ENCODE measurements at places on chromosomes 5 and 9.

GRCh38 chr5:105392122-105392709 lies 1829.6 kb upstream of the NUDT12 start:
- DNase-seq = no peak

DNA sequence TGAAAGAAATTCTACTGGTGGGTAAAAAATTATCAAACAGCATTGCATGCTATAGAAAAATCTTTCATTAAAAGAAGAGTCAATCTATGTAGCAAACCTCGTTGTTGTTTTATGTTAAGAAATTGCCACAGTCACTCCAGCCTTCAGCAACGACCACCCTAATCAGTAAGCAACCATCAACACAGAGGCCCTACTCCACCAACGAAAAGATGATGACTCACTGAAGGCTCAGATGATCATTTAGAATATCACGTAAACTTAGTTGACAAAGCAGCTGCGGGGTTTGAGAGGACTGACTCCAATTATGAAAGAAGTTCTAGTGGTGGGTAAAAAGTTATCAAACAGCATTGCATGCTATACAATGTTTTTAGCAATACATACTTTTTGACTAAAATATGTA lies 242.6 kb downstream of the DRD1 start:
- DNase-seq = no peak

- DNase-seq = no peak
Measured at GRCh38 chr5:31048282-31049270, 144.9 kb upstream of the CDH6 start.

DNA sequence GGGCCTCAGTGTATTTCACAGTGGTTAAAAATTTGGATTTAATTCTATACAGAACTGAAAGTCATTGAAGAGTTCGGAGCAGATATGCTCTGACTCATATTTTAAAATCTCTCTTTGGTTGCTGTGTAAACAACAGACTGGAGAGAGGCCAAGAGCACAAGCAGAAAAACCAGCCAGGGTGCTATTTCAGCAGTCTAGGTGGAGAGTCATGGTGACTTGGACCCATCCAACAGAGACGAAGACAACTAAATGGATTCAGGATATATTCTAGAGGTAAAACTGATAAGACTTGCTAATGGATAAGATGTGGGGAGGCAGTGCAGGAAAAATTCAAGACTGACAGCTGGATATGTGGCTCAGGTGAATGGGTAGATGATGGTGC lies 168.9 kb downstream of the MAPKAP1 start:
- no peak for DNase-seq

DNA sequence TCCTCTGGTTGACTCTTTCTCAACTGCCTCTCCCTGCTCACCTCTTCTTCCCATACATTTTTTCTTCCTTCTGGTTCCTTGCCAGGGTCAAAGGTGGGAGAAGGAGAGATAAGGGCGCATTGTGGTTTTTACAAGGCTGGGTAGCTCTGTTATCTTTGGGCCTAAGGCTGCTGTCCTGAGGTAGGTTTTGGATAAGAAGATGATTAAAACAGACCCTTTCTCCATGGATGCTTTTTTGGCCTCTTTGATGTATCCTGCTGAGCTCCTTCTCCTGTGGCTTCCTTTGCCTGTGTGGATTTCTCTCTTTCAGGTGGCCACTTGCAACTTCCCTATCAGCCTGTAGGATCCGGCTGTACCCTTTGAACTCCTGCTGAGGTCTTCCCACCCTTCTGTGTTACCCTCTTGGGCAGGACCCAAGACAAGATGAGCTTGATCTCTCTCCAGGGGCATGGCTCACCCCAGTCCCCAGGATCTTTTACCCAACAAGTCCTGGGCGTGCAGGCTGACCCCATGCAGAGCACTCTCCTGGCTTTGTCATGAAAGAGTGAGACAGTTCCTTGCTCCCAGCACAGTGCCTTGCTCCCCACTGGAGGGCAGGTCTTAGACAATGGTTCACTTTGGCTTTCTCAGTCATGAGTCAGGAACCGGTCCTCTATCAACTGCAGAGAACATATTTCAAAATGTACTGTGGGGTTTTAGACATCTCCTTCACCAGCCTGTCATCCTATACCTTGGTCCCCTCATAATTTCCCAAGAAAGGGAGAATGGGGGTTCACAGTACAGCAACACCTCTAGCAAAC lies 197.9 kb downstream of the TLE4 start:
- DNase-seq = no peak

GRCh38 chr9:97979788-97980478 lies 3.2 kb upstream of the ANP32B start:
- no peak for DNase-seq

DNA sequence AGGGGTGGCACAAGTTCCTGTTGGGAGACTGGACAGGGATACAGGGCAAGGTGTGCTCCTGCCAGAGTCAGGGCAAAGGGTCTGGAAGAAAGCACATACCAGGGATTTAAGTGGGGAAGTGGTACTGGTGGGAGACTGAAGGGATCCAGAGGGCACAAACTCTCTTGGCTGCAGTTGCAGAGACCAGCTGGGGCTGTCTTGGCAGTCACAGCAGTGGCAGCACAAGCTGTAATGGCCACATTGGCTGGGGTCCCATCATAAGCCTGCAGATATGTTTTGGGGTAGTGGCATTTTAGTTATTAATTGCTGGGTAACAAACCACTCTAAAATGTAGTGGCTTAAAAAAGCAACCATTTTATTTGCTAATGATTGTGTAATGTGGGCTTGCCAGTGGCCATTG lies 492.2 kb downstream of the ENC1 start:
- no peak for DNase-seq

GRCh38 chr5:177449140-177450061 lies 2.8 kb downstream of the PRR7 start:
- DNase-seq = no peak

- DNase-seq = no peak
Measured at GRCh38 chr5:66145737-66146136, 1.6 kb downstream of the SREK1 start.

DNA sequence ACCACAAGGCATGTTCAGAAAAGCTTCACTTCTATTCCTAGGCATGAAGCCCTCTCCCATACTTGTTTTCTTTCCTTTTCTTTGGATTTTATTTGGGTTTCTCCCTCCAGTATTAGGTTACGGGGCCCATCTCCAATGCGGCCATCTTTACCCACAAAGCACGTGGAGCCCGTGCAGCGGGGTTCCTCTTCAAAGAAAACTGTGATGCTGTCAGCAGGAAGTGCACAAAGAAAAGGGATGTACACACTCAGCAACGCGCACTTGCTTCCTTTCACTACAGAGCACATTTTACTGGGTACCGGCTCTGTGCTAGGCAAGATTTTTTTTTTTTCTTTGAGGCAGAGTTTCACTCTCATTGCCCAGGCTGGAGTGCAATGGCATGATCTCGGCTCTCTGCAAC lies 106.6 kb downstream of the COL23A1 start:
- DNase-seq = no peak

DNA sequence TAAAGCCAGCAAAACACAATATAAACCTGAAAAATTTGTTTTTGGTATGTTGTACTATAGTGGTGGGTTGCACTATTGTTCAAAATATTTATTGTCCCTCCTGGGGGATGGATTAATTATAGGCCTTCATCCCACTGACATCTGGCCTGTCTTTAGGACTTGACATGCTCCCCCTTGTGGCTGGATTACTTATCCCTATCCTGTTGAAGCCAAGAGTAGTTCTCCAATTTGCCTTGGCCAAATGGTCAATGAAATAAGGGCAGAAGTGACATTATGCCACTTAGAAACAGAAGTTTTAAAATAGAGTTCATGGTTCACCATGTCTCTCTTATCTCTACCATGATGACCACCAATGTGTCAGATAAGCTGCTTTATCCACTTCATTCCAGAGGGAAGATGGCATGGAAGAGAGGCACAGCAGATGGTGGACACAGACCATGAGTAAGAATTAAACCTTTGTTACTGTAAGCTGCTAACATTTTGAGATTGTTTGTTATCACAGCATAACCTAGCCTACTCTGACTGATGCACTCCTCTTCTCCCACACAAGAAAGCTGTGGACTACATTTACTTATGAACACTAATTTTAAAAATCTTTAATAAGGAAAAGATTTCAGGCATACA lies 29.2 kb upstream of the ARHGEF28 start:
- DNase-seq = peak; percentile 49

- DNase-seq = no peak
Measured at GRCh38 chr9:128151309-128152132, 2.3 kb downstream of the LCN2 start.

- DNase-seq = no peak
Measured at GRCh38 chr5:149322518-149322917, 22.8 kb upstream of the GRPEL2 start.

DNA sequence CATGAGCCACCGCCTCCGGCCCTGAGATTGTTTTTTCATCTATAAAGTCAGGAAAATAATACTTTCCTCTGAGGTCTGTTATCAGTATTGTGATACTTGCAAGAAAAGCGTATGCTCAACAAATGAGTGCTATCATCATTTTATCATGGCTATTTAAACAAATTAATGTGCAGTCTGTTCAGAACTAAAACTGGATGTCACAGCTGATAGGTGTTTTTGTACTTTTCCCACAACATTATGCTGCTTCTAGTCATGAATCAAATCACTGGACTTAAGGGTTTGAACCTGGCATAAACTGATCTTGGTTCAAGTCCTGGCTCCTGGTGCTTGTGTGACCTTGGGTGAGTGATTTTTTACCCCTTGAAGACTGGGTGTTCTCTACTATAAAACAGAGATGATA lies 21.4 kb upstream of the PHF19 start:
- no peak for DNase-seq

DNA sequence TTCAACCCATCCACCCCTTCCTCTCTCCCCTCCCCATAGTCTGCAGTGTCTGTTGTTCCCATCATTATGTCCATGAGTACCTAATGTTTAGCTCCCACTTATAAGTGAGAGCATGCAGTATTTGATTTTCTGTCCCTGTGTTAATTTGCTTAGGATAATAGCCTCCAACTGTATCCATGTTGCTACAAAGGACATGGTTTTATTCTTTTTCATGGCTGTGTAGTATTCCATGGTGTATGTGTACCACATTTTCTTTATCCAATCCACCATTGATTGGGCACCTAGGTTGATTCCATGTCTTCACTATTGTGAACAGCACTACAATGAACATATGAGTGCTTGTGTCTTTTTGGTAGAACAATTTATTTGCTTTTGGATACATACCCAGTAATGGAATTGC lies 187.1 kb downstream of the PCSK5 start:
- no peak for DNase-seq

GRCh38 chr9:30301271-30301963 lies 2083.0 kb upstream of the ACO1 start:
- no peak for DNase-seq

DNA sequence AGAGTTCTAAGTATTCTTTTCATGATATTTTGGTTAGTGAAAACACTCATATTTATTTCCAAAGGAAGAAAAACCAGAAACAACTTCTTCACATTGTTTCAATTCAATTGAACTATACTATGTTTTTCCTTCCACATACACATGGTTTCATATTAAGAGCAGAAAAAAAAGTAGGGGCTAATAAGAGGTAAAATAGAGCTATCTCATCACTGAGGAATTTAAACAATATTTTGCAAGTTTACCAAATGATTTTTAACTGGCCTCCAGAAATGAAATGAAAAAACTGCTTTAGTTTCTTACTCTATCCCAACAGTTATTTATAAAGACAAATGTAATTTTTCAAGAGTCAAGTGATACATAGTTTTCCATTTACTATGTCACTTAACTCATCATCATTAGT lies 233.5 kb downstream of the RFX3 start:
- DNase-seq = no peak

DNA sequence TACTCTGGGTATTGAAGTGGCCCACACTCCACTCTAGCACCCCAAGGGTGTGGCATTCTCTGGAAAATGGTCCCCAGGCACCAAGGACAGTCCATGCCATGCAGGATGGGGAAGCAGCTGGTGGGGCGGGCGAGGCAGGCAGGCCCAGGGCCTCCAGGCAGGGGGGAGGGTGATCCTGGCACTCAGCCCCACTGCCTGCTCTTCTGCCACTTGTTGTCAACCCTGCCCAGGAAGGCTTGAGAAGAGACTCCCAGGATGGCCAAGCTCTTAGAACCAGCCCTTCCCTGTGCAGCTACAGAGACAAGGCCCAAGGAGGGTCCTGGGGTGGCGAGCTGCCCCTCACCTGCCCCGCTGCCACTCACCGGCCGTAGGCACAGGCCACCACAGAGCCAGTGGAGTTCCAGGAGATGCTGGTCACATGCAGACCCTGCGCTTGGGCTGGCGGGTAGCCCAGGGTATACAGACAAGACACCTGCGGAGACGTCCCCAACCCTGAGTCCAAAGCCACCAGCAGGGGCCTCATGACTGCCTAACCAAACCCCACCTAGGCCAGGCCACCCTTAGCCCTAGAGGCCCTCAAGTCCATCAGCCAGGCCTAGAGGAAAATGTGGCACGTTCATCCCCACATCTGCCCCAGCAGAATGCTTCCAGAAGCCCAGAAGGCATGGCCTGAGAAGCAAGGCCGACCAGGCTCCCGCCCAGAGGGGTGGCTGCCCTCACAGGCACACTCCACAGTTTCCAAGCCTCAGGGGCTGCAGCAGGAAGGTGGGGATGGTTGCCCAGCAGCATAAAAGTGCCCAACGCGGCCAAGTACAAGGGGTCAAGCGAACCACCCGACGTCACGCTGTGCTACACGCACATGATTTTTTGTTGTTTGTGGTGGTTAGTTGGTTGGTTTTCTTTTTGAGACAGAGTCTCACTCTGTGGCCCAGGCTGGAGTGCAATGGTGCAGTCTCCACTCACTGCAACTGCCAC lies 19.8 kb downstream of the DYNC2I2 start:
- DNase-seq = no peak

GRCh38 chr5:38824821-38825220 lies 21.0 kb upstream of the OSMR start:
- no peak for DNase-seq

DNA sequence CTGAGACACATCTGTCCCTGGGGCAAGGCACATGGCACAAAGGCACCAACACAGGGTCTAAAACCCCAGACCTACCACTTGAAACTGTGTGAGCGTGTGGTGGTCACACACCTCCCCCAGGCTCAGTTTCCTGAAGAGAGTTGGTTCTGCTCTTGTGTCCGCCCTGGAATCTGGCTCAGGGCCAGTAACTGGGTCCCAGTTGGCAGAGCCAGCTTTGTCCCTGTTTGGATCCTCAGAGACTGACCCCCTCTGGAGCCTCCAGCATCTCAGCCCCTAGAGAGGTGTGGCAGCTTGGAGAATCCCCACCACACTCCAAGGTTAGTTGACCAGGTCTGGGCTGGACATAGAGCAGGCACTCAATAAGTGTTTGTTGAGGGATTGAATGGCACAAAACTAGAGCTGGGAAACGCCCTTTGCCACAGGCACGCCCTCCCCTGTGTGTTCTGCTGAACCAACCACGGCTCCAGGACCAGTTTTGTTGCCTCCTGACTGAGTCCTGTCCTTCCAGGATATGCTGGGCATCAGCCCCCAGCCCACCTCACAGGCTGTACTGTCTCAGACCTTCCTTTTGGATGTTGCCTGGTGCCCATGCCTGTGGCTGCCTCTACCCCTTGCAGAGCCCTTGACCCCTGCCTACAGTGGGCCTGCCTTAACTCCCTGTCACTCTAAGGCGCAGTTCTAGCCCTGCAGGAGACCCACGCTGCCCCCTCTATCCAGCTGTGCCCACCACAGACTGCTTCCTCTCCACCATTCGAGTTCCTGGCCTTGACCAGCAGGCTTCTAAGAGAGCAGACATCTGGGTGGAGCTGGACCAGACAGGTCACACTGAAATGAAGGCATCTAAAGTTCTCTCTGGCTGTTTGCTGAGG lies 3.8 kb upstream of the PDLIM4 start:
- DNase-seq = no peak

GRCh38 chr9:70120834-70121510 lies 77.3 kb downstream of the MAMDC2 start:
- DNase-seq = no peak

GRCh38 chr5:113379936-113380806 lies 54.6 kb downstream of the TSSK1B start:
- no peak for DNase-seq
